Activated CD4-positive, alpha-beta T cell treated with anti-CD3 and anti-CD28 coated beads, Interleukin-2, amount 50 U/mL, for 24 hours (primary cell): ENCODE measurements at places on chromosomes 2 and 18.

DNA sequence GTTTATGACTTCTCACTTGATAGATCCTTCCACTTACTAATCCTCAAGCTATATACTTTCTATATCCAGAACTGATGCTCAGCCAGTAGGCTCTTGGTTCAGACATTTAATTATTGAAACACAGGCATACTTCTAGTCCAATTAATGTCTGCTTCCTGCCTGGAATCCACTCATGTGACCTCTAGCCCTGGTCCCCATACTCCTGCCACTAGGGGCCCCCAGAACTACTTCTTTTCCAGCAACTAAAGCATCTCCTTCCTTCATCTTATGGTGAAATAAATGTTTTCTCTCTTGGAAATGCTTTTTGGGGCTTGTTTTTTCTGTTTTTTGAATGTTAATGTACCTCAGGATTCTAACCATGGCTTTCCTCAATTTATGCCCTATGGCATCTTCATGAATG is 527.6 kb downstream of the SATB2 start:
- no peak for DNase-seq

- DNase-seq = no peak
Measured at GRCh38 chr2:98212092-98213000, 125.4 kb downstream of the VWA3B start.

DNA sequence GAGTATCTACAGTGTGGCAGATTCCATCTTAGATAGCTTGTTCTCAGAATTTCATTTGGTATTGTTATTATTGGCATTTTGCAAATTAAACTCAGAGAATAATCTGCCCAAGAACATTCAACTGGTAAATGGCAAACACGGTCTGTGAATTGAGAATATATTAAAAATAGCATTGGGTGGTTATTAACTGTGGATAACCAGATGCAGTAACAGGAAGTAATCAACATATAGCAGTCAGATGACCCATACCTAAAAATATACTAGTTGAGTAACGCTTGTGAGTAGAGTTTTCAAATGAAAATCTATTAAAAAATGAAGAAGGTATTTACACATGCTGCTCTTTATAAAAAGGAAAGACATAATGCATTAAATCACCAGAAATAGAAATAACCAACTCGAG is 129.5 kb downstream of the ZNF804A start:
- no peak for DNase-seq

DNA sequence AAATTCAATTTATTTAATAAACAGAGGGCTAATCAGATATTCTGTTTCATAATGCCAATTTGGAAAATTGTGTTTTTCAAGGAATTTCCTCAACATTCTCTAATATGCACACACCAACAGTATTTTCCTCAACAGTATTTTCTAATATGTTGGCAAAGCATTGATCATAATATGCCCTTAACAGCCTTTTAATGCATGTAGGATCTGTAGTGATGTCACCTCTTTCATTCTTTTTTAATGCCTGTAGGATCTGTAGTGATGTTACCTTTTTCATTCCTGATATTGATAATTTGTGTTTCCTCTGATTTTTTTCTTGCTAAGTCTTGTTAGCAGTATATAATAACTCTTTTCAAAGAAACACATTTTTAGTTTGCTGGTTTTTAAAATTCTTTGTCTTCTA is 15.9 kb downstream of the VWA3B start:
- no peak for DNase-seq

GRCh38 chr2:28270456-28271152 is 122.1 kb upstream of the FOSL2 start:
- DNase-seq = no peak

DNA sequence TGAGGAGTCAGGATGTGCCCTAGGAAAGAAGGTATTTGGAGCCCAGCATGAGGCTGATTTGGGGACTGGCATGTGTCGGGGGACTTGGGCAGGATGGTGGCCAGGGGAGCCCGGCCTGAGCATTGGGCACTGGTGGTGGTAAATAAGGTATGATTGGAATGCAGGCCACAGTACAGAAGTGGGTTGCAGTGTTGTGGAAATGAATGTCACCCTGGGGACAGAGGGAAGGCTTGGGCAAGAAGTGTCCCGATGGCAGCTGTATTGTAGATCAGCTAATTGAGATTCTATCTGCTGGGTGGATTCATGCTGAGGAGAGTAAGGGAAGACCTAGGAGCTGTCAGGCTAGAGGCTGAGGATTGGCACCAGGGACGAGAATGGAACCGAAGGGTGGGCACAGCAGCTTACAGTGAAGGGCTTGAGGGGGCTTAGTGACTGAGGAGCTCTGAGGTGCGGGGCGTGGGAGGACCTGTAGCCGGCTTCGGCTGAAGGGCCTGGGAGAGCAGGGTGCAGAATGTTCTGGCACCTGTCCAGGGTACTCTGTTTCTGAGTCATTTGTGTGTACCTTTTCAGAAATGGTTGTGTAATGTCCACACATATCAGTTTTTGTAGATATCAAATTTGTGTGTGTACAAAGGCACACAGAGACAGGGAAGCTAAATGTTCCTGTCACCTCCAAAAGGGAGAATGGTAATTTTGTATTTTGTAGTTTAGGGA is 170.2 kb downstream of the PRKCE start:
- no peak for DNase-seq

DNA sequence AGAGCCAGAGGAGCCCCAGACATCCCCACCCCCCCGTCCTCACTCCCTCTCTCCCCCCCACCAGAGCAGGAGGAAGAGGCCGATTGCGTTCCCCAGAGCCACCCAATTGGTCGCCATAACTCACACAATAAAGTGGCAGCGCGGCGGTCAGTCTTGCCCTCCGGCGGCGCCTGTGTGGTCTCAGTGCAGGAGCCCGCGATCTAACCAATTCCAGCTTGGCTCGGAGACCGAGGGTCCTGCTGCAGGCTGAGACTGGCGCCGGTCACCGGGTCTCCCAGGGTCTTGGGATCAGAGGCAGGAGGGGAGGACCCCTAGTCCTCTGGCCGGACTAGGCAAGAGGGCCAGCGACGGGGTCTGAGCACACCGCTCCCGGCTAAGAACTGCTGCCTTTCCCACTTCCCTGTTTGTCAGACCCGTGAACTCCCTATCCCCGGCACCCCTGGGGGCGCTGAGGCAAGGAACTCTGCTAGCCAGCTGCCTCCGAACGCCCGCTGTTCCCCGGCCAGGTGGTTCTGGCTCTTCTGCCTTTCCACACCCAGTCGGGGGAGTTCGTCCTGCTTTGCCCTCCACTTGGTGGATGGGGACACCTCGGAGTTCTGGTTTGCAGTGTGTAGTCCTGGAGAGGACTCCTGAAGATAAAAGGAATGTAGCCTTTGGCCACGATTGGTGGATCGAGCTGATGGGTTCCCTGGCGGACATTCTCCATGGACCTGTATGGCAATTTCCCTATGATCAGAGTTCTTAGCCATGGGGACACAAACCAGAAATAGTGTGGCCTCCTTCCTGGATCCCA is 1.0 kb upstream of the HOXD12 start:
- no peak for DNase-seq

DNA sequence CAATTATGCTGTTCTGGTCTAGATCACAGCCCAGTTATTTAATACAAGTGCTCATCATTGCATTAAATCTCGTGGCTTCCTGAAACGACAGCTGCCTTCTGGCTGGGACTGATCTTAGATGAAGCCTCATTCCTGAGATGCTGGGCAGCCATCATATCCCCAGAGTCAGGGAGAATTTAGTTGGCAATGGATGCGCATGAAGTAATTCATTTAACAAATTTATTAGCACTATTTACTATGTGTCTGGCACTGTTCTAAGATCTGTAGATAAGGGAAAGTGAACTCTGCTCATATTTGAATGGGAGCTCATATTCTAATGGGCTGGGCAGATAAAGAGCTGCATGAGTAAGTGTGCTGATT is 244.7 kb downstream of the KCNS3 start:
- DNase-seq = no peak

DNA sequence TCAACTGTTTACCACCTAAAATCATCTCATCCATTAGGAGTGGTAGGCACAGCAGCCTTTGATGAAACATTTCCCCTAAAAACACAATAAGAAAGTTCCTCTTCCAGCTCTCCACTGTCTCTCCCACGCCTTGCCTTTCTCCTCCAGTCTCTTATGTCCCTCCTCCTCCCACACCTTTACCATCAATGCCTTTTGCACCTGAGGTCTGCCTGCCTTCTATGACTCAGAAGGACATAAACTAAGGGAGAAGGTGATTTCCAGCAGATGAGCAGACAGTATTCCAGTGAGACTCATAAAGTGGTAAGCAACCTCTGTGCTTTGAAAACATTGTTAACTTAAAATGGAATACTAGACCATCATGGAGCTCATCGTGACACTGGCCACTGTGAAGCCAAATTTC is 34.2 kb upstream of the NDUFV2 start:
- no peak for DNase-seq

DNA sequence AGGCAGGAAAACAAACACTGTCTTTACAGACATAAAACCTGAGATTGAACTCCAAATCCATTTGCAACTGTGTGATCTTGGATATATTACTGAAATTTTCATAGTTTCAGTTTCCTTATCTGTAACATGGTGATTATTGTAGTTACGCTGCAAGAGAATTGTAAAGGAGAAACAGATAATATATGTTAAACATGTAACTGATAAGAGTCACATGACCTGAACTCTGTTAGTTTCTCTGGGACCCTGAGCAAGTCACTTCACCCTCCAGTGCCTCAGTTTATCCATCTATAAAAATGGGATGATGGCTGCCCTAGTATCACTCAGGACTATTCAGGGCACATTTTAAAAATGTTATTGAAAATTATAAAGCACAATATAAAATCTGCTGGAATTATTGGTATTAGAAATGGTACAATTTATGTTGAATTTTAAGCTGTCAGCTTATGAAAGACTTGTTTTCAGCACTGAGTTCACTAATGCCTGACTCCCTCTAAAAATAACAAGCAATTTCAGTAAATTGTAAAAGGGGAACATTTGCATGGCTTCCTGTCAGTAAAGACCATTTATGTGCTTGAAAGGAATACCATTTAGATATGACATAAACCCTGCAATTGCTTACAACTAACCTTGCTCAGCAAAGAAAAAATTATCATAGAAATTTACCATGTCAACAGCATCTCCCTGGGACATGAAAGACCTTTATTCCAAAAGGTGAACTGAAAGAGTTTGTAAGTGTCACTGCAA is 393.5 kb downstream of the RAD51AP2 start:
- no peak for DNase-seq

DNA sequence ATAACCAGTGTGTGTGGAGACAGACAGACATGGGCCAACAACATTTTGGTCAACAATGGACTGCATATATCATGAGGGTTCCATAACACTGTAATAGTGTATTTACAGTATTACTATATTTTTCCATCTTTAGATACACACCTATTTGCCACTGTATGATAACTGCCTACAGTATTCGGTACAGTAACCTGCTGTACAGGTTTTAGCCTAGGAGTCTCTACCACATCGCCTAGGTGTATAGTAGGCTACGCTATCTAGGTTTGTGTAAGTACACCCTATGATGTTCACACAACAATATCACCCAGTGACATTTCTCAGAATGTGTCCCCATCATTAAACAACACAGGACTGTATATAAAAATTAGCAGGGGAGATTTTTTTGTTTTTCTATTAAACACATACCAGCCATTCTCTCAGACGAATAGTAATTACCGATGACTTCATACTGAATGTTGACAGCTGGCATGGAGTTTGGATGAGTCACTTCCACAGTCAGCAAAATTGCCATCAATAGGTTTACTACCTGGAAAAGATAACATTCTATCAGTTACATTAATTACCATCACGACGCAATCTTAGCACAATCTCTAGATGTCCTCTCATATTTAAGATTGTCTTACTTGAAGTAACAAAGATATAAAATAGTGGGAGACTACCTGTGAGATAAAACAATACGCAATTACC is 10.8 kb downstream of the LAPTM4A start:
- no peak for DNase-seq

- no peak for DNase-seq
Measured at GRCh38 chr2:132656266-132656975, 13.6 kb downstream of the LYPD1 start.

- no peak for DNase-seq
Measured at GRCh38 chr2:37020212-37020886, 54.0 kb upstream of the STRN start.

DNA sequence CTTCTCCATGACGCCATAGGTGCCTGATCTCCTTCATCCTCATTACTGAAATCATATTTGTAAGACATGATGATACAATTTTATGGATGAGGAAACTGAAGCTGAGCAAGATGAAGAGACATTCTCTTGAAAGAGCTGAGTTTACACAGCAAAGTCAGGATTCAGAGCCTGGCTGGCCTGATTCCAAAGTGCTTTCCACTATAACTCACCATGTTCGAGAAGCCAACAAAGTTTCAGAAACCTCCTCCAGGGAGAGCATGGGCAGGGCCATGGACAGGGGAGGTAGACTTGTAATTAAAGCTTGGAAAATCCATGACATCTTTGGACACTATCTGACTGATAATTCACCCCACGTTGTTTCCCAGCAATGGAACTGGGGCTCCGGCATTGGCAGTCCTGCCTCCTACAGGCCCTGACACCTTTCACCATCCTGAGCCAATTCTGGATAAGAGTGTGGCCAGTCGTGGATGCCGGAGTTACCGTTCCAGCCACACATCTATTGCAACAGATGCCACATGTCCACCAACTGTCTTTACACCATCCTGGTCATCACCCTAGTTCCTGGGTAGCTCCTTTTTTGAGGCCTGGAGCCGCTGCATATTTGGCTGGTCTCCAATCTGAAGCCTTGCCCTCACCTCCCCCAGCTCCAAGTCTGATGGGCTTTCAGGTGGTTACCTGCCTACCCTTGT is 85.0 kb upstream of the PPP1CB start:
- DNase-seq = no peak

DNA sequence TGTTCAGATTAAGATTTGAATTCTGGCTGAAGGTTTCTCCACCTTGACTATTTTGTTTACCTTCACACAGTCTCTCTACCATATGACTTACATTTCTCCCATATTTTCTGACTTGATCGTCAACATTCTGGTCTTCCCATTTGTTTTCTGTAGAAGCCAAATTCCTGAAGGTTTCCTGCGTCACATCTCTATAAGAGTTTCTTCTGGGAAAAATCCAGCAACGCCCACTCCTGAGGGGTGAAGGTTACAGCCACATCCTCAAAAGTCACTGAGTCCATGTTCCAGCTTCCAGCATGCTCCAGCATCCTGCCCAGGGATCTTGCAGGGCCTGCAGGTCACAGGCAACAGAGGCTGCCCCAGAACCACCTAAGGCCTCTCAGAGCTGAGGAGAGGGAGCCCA is 47.5 kb downstream of the NBEAL1 start:
- DNase-seq = no peak

GRCh38 chr2:86525421-86526340 is 37.6 kb downstream of the CHMP3 start:
- no peak for DNase-seq

DNA sequence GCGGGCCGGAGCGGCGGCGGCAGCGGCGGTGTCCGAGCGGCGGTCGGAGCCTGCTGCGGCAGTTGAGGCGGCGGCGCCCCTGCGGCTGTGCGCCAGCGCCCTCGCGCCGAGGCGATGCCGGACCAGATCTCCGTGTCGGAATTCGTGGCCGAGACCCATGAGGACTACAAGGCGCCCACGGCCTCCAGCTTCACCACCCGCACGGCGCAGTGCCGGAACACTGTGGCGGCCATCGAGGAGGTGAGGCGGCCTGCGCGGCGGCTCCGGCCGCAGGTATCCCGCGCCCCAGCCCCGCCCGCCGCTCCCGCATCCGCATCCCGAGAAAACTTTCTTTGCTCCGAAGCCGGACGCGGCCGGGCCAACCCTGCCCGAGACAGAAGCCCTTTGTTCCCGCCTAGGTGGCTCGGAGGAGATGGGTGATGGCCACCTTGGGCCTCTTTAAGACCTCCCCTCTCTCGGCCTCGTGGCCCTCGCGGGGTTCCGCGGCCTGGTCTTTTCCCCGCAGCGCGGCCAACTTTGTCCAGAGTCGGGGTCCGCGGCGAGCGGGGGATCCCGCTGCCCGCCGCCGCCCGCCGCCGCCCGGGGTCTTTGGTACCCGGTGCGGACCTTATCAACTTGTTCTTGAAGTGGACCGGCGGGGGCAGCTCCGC is 504 bp downstream of the ASAP2 start:
- DNase-seq = no peak
